ENCODE measurements at places on chromosomes 16 and 17.

GRCh38 chr16:69444873-69445517 is 20.6 kb downstream of the CYB5B start:
- DNase-seq: no peak

DNA sequence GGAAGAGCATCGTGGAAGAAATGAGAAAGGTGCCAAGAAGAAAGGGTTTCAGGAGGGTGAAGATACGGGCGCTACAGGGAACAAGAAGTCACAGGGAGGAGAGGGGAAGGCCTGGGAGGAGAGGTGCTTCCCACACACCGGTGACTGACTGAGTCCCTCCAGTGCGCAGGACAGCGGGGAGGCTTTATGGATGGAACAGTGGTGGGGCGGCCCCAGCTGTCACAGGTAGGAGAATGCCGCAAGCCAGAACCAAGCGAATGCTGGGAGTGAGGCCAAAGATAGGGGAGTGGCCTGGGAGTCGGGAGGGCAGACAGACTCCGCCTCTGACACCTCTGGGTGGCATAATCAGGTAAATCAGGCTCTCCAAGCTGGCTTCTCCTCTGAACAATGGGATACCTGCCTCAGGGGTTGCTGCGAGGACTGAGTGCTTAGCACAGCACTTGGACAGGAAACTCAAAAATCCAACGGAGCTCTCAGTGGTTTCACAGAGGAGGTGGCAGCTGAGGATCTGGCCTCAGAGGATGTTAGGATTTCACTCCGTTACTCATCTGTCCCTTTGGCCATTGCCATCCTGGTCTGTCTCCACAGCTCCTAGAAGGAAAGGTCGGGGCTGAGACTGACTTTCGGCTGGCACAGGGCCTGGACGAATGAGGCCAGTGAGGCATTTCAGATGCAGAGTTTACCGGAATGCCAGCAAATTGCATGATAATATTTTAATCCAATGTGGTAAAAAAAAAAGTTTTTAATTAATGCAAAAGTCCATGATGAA is 717 bp upstream of the CNP start:
- DNase-seq: peak; percentile 71

- DNase-seq: peak; percentile 52
These were observed 66.0 kb upstream of the ZNF423 start for GRCh38 chr16:49921791-49922456.

GRCh38 chr16:82067042-82067803 is 32.2 kb downstream of the HSD17B2 start:
- DNase-seq: no peak
